ENCODE measurements at places on chromosomes 5 and 9.

DNA sequence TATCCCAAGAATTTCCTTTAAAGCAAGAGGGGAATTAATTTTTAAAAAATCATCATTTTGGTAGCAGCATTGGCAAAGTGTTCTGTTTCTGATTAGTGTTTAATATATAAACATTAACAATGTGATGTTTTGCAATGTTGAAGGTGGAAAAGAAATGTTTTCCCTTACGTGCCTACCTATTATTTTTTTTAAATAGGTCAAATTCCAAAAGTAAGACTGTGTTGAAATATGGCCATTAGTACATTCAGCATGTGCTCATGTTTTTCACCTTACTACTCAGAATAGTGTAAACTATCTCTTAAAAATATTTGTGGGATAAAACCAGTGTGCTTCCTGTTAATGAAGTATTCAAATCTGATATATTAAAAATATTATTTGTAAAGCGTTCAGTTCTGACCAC is 3.3 kb downstream of the DOCK8 start:
- DNase-seq: no peak

- DNase-seq: no peak
These were observed 13.6 kb downstream of the TIMD4 start for GRCh38 chr5:156949424-156949823.

DNA sequence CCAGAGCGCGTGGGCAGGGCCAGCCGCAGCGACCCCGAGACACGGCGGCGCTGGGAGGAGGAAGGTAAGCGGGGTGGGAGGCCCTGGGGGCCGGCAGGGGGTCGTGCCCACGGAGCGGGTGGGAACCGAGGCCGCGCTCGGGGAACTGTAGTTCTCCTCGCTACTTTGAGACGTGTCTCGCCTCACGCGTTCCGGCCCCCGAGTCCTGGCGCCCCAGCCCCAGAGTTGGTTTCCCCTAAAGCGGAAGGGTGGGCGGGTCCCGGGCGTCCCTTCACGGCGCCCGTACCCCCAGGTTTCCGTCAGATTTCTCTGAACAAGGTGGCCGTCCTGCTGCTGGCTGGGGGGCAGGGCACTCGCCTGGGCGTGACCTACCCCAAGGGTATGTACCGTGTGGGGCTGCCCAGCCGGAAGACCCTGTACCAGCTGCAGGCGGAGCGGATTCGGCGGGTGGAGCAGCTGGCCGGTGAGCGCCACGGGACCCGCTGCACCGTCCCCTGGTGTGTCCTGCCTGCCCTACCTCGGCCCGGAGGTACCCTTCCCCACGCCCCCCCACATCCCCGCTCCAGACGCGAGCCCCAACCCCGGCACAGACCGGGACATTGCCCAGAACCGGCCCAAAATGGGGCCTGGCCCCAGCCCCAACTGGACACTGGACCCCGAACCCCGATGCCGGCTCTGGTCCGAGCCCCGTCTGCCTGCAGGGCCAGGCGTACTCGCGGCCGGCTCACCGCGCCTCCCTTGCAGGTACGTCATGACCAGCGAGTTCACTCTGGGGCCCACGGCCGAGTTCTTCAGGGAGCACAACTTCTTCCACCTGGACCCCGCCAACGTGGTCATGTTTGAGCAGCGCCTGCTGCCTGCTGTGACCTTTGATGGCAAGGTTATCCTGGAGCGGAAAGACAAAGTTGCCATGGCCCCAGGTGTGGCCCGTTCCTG is 709 bp downstream of the UAP1L1 start:
- DNase-seq: no peak

DNA sequence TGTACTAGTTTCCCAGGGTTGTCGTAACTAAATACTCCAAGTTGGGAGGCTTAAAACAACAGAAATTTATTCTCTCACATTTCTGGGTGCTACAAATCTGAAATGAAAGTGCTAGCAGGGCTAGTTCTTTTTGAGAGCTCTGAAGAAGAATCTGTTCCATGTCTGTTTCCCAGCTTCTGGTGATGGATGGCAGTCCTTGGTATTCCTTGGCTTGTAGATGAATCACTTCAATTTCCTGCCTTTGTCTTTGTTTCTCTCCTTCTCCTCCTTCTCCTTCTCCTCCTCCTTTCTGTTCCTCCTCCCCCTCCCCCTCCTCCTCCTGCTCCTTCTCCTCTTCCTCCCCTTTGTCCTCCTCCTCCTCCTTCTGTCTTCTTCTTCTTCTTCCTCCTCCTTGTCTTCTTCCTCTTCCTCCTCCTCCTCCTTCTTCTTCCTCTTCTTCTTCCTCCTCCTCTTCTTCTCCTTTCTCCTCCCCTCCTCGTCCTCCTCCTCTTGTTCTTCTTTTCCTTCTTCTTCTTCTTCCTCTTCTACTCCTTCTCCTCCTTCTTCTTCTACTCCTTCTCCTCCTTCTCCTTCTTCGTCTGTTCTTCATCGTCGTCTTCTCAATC is 104.7 kb upstream of the ANKRD55 start:
- no peak for DNase-seq

DNA sequence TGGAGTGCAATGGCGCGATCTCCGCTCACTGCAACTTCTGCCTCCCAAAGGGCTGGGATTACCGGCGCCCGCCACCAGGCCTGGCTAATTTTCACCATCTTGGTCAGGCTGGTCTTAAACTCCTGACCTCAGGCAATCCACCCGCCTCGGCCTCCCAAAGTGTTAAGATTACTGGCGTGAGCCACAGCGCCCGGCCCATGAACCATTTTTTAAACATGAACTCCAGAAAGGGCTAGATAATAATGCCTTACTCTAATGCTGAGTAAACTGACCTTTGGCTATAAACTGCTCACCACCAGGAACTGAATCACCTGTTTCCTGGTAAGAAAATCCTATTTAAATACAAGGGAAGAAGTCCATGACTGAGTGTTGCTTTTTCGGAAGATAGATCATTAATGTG is 23.2 kb upstream of the DAB2 start:
- DNase-seq: no peak

- no peak for DNase-seq
These were observed 94.5 kb downstream of the GRIA1 start for GRCh38 chr5:153584960-153585359.

- no peak for DNase-seq
These were observed 77.4 kb downstream of the KIAA0825 start for GRCh38 chr5:94540856-94541494.

GRCh38 chr9:93826209-93826608 is 128.9 kb downstream of the BARX1 start:
- DNase-seq: peak; percentile 23

DNA sequence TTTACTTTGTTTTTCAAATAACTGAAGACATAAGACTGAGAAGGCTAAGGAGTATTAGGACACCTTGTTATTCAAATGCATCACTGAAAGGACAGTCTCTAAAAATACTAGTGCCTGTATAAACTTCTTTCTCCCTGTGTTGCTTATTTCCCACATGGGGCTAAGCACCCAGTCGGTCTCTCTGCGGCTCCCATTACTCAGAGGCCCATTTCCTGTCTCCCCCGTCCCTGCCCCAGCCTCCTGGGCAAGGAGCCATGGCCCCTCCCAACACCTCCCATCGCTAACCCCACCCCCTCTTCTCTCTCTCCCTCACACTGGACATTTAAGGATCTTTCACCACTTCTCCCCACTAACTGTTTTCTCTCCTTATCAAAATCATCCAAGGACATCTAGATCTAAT is 81.9 kb downstream of the EBF1 start:
- no peak for DNase-seq

DNA sequence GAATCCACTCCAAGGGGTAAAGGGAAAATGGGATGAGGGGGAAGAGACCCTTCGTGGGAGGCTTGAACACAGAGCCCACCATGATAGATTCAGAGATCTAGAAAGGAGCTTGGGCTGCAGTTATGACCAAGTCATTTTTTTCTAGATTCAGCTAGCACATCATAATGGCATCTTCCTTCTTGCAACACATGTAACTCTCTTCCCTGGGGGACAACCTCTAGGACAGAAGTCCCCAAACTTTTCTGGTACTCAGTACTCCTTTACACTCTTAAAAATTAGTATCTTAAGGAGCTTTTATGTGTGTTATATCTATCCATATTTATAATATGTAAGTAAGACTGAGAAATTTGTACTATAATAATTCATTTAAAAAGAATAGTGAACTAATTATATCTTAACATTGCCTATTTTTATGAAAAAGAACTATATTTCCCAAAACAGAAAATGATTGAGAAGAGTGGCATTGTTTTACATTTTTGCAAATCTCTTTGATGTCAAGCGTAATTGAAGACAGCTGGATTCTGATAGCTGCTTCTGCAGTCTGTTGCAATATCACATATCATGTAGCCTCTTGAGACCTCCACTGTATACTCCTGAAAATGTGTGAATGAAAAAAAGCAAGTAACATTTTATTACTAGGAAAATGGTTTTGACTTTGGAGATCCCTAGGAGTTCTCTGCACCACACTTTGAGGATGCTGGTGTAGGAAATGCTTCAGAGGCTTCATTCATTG is 875 bp downstream of the ACO1 start:
- DNase-seq: no peak

GRCh38 chr9:106403081-106403480 is 459.9 kb upstream of the ZNF462 start:
- no peak for DNase-seq

- DNase-seq: no peak
These were observed 139.1 kb downstream of the ELAVL2 start for GRCh38 chr9:23686896-23687295.

DNA sequence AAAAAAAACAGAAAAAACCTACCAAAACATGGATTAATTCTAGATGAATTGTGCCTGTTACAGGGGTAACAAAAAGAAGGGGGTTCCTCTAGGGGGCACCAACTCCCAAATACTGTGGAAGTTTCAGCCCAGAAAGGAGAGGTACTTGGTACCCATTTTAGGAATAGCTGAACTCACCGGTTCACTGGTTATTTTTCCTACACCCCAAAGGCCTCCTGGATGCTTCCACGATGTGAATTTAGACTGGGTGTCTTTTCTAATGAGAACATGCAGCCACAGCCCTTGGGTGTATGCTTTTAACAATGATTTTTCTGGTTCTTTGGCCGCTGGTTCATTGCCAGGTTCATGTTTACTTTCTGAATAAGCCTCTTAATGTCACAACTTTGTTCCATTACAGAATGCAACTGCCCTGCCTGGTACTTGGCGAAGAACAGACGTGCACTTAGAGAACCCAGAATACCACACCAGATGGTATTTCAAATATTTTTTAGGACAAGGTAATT is 46.7 kb downstream of the GARNL3 start:
- no peak for DNase-seq

GRCh38 chr5:145826895-145827674 is 8.1 kb downstream of the PRELID2 start:
- DNase-seq: no peak

DNA sequence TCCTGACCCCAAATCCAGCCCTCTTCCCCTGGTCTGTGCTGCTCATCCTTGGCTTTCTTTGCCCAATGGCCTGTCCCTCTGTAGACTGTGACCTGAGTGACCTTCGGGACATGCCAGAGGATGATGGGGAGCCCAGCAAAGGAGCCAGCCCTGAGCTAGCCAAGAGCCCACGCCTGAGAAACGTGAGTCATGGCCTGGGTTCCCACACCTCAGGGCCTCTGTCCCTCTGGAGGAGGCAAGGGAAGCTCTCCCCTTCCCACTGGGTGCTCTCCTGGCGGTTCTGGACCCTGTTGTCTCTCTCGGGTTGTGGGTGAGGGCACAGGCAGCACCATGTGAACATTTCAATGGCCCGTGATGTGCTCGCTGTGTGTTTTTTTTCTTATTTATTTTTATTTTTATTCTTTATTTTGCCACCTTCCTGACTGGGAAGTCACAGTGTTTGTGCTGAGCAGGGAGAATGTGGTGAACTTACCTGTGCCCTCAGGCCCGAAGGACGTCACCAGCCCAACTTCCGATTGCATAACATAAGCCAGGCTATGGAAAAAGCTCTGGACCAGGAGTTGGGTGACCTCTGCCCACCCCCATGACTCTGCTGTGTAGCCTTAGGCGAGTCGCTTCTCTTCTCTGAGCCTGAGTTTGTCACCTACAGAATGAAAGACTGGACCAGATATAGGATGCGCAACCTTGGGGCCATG is 29.5 kb downstream of the AFAP1L1 start:
- no peak for DNase-seq

- DNase-seq: peak; percentile 47
These were observed 7.7 kb downstream of the IL17B start for GRCh38 chr5:149371296-149371962.

GRCh38 chr9:136724772-136725171 is 12.4 kb downstream of the DIPK1B start:
- DNase-seq: no peak

DNA sequence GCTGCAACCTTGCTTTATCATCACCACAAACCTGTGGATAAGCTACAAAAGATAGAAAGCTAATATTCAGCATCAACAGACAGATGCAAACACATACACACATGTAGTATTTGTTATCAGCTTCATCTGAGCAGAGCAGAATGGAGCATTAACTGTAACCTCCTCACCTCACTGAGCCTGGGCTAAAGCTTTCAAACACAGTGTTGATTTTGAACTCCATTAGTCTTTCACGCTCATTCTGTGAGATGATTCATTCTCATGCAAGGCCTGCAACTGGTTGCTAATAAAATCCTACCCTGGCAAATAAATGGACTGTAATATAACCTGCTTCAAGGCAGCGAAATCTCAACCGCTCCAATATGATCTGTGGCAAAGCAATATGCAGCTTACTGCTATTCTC is 1360.6 kb upstream of the ACO1 start:
- DNase-seq: no peak

DNA sequence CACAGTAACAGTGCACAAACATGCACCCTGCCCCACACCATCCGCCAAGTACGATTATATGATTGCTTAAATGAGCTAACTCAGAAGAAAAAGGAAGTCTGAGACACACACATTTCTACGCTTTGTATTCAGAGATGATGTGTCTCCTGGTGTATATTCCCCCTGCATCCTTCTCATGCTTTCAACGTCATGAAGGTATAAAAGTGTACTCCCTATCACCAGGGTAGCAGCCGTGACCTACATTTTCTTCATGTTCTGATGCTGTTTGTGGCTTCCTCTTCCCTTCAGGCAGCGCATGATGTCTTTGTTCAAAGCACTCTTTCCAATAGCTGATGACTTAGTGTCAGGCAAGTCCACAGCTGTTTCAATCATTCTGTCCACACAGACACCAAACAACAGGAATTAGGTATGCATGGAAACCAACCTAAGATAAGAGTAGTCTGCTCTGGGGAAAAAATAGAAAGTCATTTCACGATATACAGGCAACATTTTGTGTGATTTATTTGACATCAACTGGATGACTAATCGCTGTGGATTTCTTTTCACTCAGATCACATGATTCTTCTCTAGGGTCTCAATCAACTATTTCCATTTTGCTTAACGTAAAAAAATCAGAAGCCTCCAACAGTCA is 269.4 kb upstream of the PTGER4 start:
- peak; percentile 50 for DNase-seq

- DNase-seq: no peak
These were observed 16.7 kb upstream of the PDCL start for GRCh38 chr9:122845116-122845515.
